ENCODE measurements at places on chromosomes 12 and 14.

GRCh38 chr14:42113358-42114069 is 506.8 kb downstream of the LRFN5 start:
- DNase-seq, result no peak

DNA sequence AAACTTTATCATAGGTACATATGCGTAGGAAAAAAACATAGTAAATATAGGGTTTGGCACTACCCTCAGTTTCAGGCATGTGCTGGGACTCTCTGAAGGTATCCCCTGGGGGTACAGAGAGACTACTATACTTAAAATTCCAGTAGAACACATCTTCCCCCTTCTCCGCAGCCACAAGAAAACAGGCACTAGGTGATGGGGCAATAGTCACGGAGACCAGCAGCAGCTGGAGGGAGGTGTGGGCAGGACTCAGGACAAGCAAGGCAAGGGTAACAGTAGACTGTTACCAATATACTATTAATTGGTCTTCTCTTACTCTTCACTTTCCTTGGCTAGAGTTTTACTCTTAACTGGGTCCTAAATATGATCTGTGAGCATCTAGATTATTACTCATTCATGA is 4.6 kb upstream of the PAPOLA start:
- DNase-seq, result no peak

- DNase-seq, result peak; percentile 55
Measured at GRCh38 chr14:89720741-89721729, 233.5 kb downstream of the EFCAB11 start.

DNA sequence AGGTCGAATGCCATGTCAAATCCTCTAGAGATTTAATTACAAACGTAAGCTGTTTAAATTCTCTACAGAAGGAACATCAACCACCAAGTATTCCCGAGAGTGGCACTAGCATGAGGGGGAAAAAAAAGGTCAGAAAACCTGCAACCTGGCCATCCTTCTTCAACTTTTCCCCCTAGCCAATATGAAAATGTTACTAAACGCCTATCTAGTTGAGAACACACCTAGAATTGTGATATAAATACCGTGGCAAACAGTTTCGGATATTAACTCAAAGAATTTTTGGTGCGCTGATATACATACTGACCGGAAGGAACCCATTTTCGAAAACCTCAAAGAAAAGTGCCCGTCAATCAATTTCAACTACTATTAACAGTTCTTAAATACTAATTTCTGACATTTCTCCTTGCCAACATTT is 1.8 kb downstream of the HNRNPC start:
- no peak for DNase-seq

DNA sequence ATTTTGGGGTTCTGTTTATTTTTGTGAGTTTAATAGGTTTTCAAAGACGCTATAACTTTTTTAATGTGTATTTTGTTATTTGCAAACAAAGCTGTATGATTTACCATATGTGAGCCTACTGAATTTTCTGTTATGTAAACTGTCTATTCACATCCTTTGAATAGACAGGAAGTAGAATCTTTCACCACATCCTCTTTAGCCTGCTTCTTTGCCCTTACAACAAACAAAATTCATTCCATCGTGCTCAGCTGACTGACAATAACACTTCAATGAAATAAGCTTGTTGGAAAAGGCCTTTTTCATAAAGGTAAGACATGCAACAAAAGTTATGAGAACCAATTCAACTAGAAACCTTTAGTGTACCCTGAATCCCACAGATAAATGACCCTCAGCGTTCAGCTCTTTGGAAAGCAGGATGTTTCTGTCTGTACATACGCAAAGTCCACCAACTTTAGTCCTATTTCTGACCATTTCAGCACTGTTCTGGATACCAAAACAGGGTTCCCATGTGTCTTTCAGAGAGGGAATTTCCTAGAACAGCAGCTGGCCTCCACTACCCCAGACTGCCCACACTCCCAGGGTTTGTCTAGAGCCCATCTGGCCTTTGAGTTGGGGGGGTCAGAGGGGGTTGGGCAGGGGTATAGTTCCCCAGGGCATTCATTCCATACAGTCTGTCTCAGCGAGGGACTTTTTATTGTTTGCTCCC is 71.3 kb downstream of the DUSP6 start:
- no peak for DNase-seq

DNA sequence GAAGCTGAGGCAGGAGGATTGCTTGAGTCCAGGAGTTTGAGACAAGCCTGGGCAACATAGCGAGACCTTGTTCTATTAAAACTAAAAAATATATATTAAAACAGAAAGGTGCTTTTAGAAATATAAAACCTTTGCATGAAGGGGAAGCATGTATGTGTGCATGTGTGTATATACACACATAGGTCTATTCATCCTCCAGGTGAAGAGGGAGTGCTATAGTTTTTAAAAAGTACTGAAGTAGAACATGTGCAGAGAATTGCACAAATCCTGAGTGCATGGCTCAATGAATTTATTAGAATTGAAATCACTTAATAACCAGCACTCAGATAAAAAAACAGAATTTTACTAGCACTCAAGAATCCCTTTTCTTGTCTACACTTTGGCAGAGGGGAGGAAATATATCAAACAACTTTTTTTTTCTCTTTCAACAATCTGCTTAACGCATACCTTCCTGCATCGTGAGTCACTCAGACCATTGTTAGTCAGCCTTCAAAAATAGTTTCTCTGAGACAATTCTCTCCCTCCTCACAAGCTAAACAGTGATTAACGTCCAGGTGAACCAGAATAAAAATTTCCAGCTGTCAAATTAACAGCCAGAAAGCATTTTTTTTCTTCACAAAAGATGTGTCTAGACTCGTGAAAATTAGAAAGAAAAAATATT is 17.7 kb upstream of the NEDD1 start:
- DNase-seq, result no peak

GRCh38 chr12:30936036-30936435 is 9.5 kb downstream of the TSPAN11 start:
- no peak for DNase-seq

GRCh38 chr12:46154221-46154985 is 114.4 kb downstream of the SLC38A1 start:
- DNase-seq, result no peak

- DNase-seq, result no peak
Measured at GRCh38 chr12:20426191-20426590, 57.9 kb downstream of the PDE3A start.

DNA sequence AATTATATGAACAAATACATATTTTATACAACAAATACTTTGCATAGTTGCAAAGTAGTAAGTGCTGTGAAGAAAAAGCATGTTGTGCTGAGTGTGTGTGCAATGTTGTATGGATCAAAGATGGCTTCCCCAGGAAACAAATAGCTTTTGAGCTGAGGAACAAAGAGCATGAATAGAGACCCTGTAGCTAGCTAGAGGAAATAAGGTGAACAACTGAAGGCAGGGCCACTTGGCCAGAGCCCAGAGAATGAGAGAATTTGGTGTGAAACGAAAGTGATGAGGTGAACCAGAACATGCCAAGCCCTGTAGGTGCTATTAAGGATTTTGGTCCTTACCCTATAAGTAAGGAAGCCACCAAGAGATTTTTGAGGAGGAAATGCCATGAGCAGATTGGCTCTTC is 17.1 kb downstream of the DYRK2 start:
- no peak for DNase-seq

DNA sequence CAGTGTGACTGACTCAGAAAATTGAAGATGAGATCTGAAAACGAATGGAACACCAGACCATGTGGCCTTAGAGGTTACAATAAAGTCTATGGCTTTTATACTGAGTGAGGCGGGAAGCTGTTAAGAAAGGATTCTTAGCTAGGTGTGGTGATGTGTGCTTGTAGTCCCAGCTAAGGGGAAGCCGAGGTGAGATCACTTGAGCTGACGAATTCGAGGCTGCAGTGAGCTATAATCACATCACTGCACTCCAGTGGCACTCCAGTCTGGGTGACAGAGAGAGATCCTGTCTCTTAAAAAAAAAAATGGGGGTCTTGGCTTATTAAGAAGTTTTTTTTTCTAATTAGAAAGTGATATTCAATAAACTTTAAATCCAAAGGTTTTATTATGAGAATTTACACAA is 678.6 kb downstream of the TMTC2 start:
- DNase-seq, result no peak

- DNase-seq, result no peak
Measured at GRCh38 chr12:120115692-120116440, 687 bp downstream of the RAB35 start.

DNA sequence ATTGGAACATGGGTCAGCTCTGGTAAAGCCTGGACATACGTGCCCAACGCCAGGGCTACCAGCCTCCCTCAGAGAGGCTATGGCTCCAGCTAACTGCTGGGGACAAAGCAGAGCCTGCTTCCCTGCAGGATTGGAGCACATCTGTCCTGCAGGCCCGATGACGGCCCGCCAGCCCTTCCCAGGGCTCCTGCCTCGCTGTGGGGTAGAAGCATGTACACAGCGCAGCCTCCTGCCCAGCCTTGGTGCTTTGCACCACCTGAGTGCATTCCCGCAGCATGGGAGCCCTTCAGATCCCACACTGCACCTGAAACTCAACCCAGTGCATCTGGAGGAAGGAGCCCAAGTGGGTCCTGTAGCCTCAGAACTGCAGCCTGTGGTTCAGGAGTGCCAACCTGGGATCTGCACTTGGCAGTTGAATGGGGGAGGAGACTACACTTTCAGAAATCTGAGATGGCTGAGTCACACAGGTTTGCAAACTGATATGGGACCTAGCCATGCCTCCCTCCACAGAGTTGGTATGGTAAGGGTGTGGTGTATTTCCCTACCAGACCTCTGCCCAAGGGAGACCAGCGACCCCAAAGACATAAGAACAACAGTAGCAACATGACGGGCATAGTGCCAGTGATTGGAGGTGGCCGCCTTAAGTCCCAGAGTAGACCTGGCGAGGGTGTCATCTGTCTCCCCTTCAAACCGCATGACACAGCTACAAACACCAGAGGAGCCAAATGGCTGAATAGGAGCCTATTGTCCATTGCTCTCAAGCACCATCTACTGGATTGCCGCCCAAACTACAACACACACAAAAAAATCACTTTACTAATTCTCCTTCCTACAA is 273.9 kb upstream of the MIS18BP1 start:
- no peak for DNase-seq

DNA sequence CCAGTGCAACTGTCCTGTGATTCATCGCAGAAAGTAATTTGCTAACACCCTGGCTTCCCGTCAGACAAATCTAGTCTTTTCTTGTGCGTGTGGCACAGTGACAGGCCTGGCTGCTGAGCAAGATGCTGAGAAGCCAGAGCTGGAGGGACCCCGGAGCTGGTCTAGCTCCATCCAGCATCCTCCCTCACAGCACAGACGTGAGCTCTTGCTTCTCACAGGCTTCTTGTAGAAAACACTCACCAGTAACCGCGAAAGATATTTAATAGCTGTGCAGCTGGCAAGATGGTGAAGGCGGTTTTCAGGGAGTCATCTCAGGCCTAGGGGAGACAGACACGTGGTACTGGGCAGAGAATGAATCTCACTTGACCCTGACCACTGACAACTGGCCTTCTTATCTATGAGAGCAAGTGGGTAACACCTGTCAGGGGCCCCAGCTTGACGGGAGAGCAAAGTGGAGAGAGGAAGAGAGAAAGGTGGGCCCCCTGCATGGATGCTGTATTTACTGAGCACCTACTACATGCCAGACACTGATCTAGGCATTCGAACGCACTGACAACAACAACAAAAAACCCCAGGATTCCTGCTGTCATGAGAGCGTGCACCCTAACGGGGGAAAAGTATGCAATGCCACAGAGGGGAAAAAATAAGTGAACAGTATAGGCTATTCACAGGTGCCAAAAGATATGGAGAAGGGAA is 63.3 kb downstream of the CCDC88C start:
- no peak for DNase-seq

DNA sequence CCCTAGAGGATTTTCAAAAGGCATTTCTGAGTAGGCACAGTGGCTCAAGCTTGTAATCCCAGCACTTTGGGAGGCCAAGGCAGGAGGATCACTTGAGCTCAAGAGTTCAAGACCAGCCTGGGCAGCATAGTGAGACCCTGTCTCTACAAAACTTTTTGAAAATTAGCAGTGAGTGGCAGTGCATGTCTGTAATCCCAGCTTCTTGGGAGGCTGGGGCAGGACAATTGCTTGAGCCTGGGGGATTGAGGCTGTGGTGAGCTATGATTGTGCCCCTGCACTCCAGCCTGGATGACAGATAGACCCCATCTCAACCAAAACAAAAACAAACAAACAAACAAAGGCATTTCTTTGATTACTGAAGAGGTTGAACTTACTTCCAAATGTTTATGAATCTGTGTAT is 201.4 kb downstream of the KIF26A start:
- no peak for DNase-seq

DNA sequence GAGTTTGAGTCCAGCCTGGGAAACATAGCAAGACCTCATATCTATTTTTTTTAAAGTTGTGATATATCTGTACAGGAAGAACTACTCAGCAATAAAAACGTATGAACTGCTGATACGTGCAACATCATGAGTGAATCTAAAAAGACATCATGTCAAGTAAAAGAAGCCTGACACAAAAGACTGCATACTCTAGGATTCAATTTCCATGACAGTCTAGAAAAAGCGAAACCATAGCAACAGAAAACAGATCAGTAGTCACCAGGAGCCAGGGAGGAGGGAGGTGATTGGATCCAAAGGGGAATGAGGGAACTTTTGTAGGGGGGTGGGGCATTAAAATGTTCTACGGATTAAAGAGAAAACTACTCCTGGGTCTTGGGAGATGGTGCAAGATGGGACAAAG is 8.7 kb upstream of the RGS6 start:
- DNase-seq, result no peak

Data from activated CD4-positive, CD25-positive, alpha-beta regulatory T cell treated with anti-CD3 and anti-CD28 coated beads, Interleukin-2, amount 50 U/mL, for 16 hours (primary cell).